ENCODE measurements at places on chromosomes 2 and 18. TPM values are rescaled to one million over a fixed set of nuclear protein-coding genes. Genes with fewer than 3 reads are reported as not detected.

NT5DC4 gene
- polyA plus RNA-seq = not detected

HOXD1 gene
- 6.6 TPM for polyA plus RNA-seq

TUBA4A gene
- 29.4 TPM for polyA plus RNA-seq

CYP26B1 gene
- polyA plus RNA-seq = 0.06 TPM

SLC23A3 gene
- 3.2 TPM for polyA plus RNA-seq

SLC5A7 gene
- not detected for polyA plus RNA-seq

G6PC2 gene
- not detected for polyA plus RNA-seq

DRC1 gene
- not detected for polyA plus RNA-seq

DNA sequence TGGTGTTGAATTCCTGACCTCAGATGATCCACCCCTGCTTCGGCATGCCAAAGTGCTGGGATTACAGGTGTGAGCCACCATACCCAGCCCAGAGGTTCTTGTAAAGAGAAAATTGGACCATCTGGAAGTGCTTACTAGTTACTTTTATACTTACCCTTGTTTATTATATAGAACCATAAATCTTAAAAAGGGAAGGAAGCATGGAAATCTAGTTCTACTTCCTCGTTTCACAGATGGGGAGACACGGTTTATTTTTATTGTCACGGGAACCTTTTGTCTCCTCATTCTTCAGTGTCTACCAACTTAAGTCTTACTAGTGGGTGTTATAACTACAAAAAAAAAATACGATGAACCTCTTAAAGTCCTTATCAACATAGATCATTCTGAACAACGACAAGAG is 45.8 kb upstream of the PDK1 start:
- DNase-seq = no peak

- DNase-seq = no peak
Measured at GRCh38 chr2:53952519-53952918, 18.3 kb downstream of the PSME4 start.

DNA sequence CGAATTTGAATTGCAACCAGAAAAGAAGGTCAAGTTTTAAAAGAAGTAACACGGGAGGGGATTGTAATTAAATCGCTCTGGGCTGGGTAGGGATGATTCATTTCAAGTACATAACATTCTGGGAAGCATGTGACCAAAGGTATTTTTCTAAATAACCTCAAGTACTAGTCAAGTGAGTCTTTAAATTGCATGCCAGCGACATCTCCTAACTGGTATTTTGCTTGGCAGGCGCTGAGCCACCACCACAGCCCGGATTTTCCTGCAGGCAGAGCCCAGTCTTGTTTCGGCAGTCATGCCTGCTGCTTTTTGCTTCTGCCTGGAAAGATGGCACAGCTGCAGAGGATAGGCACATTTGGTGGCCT is 33.7 kb upstream of the NPAS2 start:
- DNase-seq = peak; percentile 75

GRCh38 chr2:72990695-72991438 is 73.5 kb downstream of the EMX1 start:
- DNase-seq = no peak

DNA sequence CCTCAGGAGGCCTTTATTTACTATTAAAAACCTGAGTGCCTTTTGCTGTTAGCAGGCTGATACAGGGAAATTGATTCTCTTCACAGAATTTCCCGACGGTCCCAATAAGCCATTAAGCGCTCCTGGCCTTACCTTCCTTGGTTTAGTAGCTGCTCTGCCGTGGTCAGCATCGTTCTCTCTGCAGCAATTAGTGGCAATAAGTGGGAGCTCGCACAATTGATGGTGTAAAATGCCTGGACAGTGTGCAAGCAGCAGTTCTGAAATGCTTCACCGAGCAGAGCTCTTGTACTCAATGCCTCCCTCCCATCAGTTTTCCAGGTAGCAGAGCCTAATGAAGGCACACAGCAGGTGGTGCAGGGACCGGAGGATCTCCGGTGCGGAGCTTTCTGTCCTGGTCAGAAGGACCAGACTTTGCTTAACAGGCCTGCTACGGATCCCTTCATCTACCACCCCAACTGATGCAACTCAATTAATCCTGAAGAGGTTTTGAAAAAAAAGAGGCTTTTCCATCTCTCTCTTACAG is 1.1 kb upstream of the LINC00305 start:
- no peak for DNase-seq

- DNase-seq = peak; percentile 72
Measured at GRCh38 chr2:177392373-177393202, at the start of gene AGPS. Gene AGPS (plus strand): TSS chr2:177392773. CDS start chr2:177392790, 17 bp downstream.

DNA sequence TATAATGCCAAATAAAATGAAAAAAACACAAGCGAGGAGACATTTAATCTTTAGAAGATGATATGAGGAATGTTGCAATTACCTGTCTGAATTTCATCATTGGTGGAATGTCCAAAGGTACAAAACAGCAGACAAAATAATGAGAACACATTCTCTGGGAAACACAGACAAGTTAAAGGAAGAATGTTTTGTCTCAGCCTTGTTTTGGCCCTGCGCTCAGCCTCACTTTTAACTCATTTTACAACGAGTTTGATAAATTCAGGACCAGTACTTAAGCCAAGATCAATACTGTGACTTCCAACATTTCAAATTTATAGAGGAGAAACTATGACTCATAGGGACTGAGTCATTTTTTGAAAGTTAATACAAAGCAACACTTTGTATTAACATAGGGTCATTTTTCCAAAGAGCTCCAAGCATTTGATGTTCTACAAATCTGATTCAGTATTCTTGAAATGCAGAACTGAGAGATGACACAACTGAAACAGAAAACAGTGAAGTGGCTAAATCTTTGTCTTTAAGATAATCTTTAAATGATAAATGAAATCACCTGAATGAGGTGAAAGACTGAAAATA is 833.2 kb upstream of the CHAC2 start:
- DNase-seq = peak; percentile 85

GRCh38 chr2:22485486-22485885 is 899.5 kb upstream of the KLHL29 start:
- DNase-seq = no peak

DNA sequence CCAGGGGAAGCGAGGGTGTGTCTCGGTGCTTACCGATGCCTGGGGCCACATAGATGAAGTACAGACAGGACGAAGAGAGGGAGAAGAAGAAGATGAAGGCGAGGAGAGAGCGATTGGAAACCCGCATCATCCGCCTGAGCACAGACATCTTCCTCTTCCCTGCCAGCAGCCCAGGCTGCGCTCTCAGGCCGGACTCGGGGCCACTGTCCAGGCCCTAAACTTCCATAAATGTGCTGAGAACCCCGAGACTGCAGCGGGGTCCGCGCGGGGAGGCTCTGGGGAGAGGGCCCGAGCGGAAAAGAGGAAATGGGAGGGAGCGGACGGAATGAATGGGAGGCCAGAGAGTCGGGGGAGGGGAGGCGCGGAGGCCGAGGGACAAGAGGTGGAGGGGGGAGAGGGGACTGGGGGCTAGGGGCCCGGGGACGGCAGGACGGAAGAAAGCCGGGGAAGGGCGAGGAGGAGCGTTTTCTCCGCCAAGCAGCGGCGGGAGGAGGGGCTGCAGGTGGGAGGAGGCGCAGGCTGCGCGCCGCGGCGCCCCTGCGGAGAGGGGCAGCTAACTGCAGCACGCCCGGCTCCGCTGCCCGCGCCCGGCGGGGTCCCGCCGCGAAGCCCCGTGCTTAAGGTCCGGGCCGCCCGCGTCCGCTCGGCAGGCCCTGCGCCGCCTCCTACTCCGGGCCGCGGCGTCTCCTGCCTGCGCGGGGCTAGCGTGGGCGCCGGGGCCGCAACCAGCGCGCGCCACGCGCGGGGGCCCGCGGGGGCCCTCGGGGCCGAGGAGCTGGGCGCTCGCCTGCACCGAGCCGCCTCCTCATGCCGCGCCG is at the start of gene B4GALT6:
TSS of gene B4GALT6 (minus strand) at position 303 of the 818 bp plus-strand sequence. CDS start at position 148, 155 bp downstream.
- peak; percentile 57 for DNase-seq

DNA sequence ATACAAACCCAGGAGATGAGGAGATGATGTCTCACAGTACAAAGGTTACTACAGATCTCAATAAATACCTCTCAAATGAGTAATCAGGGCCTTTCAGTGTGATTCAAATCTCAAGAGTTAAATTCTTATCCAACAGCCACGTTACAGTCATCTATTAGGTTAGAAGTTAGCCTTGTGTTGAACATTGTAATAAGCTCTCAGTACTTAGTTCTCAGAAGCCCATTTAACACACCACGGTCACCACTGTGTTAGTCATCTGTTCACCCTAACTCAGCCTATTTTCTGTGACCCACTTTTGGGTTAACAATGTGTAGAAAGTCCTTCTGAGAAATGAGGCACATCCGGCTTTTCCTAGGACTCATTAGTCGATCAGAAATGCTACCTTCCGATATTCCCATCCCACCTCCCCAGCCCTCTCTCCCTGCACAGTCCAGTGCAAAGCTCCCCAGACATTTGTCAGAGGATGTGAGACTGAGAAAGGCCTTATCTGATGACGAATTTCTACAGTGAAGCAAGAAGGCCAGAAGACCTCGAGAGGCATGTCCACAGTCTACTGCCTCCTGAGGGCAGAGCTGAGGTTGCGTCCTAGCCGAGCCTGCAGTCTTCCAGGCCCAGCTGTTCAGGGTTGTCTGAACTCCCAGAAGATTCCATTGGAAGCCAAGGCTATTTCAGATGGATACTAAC is 92.6 kb downstream of the ACTR2 start:
- DNase-seq = peak; percentile 17

DNA sequence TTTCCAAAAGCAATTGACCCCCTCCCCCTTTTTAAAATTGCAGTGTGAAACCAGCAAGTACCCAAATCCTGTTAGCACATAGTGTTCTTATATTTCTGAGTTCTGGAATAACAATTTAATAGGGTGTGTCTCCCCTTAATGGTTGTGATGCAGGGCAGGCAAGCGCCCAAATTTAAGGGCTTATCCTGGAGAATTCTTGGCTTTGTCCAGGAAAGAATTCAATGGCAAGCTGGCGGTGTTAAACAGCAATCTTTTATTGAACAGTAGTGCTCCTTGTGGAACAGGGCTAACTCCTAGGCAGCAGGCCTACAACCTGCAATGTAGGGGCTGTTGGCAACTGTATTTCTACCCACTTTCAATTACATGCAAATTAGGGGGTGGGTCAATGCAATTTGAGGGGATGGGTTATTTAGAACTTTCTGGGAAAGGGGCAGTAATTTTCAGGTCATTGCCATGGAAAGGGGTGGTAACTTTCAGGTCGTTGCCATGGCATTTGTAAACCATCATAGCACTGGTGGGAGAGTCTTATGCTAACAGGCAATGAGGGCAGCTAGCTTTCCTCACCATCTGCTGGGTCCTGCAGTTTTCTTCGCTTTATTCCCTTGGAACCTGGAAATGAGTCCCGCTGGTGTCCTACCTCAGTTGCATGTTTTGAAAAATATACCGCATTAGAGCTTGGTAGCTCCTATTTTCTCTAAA is 149.0 kb upstream of the KCTD1 start:
- no peak for DNase-seq

GRCh38 chr2:30373881-30374302 is 73.2 kb upstream of the LCLAT1 start:
- no peak for DNase-seq

DNA sequence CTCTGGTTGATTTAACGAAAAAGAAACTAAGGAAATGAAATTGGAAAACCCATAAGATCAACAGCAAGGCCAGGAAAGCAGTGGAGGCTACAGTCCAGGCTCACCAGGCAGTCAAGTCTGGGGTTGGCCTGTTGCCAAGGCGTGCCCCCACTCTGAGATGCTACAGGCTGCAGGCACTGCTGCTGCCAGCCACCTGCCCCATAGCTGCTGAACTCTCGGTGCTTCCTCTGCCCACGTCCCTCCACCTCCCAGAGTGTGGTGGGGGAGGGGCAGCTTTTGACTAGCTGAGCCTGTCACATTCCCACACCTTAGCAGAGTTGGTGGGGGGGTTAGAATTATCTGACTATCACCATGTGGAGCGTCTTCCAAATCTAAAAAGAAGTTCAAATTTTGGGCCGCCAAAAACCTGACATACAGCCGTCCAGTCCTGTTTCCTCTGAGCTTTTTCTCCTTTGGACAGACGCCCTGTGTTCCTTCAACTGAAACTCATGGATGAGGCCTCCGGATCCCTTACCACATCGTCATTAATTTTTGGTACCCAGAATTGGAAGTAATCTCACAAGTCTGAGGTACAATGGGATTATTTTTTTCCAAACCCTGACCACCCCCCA is 3.9 kb upstream of the SH3RF3 start:
- DNase-seq = no peak

DNA sequence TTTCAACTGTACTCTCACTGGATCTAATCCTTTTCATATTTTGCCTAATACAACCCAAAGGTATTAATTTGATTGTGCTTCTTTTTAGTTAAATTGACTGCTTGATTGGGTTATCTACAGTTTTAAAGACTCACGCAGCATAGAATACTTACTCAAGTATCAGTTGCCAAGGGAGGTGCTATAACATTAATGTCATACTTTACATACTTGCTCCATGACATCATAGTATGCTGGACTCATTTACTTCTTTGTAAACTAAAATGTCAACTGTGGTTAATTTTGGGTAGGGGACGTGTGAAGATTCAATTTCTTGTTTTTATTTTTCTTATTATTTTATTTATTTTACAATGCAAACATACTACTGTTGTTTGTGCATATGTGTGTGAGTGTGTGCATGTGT is 716.2 kb upstream of the VRK2 start:
- DNase-seq = peak; percentile 4

DNA sequence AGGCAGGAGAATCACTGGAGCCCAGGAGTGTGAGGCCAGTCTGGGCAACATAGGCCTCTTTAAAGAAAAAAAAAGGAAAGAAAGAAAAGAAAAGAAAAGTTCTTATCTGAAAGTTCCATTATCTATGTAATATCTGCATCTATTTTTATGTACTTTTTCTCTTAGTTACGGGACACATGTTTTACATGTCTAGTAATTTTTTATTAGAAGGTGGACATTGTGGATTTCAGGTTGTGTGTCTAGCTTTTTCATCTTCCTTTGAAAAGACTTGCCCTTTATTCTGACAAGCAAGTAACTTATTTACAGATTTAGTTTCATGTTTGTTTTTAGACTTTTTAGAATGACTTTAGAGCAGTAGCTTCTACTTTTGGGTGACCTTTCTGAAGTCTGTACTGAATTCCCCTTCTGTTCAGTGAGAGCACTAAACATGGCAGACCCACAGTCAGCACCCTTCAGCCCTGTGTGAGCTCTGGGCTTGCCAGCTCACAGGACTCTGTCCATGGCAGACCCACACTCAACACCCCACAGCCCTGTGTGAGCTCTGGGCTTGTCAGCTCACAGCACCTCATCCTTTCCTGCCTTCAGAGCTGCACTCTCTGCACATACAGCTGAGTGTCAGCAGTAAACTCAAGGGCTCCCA is 17.5 kb downstream of the TRAPPC12 start:
- no peak for DNase-seq

GRCh38 chr2:132608311-132608710 is 61.7 kb downstream of the LYPD1 start:
- no peak for DNase-seq

GRCh38 chr18:45116116-45116515 is 435.4 kb downstream of the SETBP1 start:
- no peak for DNase-seq

- no peak for DNase-seq
Measured at GRCh38 chr2:106867196-106867953, 18.6 kb downstream of the ST6GAL2 start.

Measured in endothelial cell of umbilical vein (primary cell).